ENCODE measurements at places on chromosomes 5 and 9. TPM values are rescaled to one million over a fixed set of nuclear protein-coding genes. Genes with fewer than 3 reads are reported as not detected.

GRCh38 chr5:122730037-122730436 is 44.8 kb upstream of the SNX2 start:
- no peak for DNase-seq

GRCh38 chr5:133147411-133147810 is 95.6 kb downstream of the HSPA4 start:
- no peak for DNase-seq

DNA sequence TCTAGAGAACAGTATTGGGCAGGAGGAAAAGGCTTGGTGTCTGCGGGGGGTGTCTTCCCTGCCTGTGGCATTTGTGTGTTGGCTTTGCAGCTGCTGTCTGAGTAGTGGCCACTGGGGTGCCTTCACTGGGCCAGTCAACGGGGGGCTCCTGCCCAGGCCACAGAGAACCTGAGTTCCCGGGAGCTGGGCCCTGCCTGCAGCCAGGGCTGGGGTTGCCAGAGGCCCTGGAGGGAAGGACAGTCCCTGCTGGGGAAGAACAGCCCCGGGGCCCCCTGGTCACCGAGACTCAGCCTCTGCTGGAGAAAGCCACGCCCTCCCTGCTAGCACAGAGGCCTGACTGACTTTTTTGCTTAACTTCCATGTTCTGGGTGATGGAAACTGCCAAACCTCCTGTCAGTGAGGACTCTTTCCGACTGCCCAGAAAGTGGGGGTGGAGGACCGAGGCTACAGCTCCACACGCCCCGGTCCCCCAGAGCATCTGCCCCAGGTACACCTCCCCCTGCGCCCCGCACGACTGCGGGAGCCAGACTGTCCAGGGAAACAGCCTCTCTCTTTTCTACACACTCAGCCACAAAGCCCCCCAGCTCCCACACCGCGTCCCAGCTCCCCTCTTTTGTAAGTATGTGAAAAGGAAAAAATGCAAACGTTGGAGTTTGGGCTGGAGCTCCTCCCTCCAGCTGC is 133.4 kb downstream of the DAB2IP start:
- DNase-seq = no peak

DNA sequence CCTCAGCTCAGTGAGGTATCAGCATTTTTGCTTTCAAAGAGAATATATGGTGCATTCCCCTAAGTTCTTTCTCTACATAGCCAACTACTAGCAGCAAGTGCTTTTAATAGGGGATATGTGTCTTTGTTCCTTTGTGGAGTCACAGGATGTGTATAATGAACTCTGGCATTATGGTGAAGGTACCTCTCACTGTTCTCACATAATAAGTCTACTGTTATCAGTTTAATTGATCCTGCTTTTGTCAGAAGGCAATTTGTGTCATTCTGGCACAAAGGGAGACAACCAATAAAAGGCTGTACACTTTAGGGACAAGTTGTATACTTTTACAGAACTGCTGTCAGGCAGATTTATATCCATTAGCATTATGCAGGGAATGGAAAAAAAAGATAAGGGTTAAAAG is 531.4 kb upstream of the RIOK2 start:
- no peak for DNase-seq

GRCh38 chr5:28344836-28345433 is 1306.5 kb upstream of the CDH9 start:
- no peak for DNase-seq

DNA sequence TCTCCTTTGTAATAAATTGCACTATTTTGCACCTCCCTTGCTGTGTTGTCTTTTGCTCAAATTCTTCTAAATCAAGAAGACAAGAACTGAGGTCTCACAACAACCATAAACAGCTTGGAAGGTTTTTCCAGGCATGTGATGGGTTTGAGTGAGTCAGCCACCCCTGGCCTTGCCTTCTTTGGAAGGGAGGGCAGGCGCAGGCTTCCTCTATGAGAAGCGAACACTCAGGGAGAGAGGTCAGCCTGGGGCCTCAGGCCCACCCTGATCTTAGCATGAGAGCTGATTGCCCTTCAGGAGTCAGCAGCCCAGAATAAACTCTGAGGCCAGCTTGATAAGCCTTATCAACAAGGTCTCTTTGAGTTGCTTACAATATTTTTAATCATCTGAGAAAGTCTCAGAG is 31.6 kb downstream of the S1PR3 start:
- DNase-seq = no peak

DNA sequence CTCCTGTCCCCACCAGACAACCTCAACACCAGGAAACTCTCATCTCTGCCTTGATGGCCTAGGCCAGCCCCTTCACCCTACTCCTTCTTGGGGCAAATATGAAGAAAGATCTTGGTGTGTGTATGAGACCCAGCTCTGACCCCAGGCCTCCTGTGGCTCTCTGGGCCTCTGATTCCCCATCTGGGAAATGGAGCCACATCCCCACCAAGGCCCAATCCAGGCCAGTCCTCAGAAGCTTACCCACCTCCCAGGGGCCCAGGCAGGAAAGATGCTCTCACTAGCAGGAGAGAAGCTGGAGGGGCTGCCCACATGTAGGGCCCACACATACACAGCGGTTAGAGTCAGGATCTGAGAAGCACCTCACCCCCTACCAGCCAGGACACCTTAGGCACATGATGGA is 38.9 kb downstream of the BICD2 start:
- DNase-seq = no peak

DNA sequence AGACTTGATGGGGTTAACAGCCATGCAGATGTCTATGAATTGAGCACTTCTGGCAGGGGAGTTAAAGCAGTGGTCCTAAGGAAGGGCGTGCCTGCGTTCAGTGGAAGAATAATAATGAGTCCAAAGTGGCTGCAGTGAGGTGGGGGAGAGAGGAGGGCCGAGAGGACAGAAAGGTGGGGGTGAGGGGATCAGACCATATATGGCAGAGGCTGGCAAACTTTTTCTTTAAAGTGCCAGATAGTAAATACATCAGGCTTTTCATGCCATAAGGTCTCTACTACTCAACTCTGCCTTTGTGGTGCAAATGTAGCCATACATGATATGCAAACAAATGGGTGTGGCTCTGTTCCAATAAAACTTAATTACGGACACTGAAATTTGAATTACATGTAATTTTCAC is 77.1 kb downstream of the STRBP start:
- DNase-seq = no peak

DNA sequence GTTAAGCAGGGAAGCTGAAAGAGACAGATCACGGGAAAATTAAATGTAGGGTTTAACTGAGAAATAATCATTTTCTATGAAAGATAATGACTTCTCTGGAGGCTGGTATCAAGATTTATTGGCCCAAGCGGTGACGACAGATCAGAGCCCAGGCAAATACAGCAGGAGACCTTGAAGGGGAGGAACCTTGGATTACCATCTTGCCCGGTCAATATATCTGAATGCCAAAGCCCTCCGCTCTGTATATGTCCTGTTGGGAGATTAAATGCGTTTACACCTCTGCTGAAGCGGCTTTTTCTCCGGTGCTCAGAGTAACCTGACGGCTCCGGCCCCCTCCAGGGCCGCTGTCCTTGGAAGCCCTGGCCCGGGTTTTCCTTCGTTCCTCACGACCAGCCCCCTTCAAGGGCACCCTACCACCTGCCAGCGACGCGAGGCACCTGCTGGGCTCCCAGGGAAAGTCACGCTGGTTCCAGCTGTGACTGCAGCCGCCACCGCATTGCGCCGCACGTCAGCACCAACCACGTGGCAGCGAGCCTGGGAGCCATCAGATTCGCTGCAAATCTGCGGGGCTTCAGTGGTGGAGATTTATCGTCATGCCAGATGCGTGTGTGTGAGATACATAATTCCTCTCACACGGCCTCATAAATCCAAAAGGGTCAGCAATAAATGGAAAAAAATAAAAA is 4.4 kb upstream of the QSOX2 start:
- no peak for DNase-seq

DNA sequence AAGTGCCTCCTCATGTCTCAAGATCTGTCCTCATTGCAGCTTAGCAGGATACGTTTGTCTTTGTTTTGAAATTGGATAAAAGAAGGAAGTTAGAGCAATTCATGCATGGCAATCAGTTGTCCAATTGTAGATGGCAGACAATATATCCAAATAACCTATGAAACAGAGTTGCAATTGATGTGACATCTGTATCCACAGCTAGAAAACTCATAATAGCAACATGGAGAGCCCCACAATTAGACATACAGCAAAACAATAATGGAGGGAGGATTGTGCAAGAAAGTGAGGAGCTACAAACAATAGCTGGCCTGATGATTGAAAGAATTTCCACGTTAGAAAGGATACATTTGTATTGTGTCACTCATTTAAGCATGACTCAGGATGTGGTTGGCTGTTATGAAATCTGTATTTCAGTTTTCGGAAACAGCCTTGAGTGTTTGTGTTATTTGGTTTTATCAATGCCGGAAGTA is 132.0 kb downstream of the FAM174A start:
- DNase-seq = peak; percentile 33

- DNase-seq = no peak
These were observed 10.9 kb downstream of the HABP4 start for GRCh38 chr9:96460882-96461281.

DNA sequence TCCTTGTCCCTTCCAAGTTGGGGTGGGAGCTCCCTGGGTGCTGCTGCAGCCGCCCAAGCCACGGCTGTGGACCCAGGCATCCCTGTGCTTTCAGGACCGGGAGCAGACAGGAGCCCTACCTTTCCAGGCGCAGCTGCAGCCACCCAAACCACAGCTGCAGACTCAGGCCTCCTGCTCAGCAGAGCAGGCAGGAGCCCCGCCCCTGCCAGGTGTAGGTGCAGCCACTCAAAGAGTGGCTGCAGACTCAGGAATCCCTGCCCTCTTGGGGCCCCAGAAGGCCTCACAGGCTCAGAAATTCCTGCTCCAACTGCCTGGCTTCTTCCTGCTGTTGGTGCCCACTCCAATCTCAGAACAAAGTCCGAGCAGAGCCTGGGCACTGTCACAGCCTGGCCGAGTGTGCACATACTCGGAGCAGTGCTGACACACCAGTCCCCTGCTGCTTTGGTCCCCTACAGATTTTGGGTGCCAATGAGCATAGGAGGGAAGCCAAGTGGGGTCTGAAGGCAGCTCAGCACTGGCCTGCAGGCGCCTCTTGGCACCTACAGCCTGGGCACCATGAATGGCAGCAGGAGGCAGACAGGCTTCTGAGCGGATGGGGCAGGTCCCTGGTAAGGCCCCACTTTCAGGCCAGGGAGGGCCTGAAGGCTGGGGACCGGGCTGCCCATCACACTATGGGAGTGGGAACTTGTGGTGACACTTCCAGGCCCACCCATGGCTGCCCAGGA is 6.0 kb upstream of the TESK1 start:
- no peak for DNase-seq

GABRA1 gene
- not detected for total RNA-seq

LCN15 gene
- not detected for total RNA-seq

SARDH gene
- 3.4 TPM for total RNA-seq

GRCh38 chr9:113631137-113631765 is 167.7 kb downstream of the RGS3 start:
- no peak for DNase-seq

DMRTA1 gene
- 1.8 TPM for total RNA-seq

PSAT1 gene
- total RNA-seq = 22.7 TPM

GRCh38 chr5:150304481-150305081 is 1.9 kb upstream of the ARSI start:
- no peak for DNase-seq

DNA sequence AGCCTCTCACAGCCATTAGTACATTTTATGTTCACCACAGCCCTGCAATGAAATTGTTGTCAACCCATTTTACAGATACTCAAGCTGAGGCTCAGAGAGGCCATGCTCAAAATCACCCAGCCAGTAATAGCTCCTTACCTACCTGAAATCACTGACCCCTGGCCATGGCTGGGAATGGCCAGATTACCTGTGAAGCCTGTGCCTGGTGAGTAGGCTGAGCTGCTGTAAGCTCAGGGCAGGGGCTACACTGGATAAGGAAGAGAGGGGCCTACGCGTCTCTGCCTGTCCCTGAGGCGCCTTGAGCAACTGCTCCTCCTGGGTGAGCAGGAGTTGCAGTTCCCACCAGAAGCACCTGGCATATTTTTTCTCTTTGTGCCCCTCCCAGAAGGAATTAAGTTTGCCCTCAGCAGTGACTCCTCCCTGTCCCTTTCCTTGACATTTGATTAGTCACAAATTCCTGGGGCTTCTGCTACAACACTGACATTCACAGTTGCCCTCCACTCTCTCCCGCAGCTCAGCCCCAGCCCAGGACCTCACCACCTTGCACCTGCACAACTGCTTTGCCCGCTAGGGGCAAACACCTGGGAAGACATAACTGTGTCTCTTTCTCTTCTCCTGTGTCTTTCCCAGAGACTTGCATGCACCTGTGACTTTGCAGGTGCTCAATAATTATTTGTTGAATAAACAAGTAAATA is 5.7 kb downstream of the CLTB start:
- DNase-seq = no peak

DNA sequence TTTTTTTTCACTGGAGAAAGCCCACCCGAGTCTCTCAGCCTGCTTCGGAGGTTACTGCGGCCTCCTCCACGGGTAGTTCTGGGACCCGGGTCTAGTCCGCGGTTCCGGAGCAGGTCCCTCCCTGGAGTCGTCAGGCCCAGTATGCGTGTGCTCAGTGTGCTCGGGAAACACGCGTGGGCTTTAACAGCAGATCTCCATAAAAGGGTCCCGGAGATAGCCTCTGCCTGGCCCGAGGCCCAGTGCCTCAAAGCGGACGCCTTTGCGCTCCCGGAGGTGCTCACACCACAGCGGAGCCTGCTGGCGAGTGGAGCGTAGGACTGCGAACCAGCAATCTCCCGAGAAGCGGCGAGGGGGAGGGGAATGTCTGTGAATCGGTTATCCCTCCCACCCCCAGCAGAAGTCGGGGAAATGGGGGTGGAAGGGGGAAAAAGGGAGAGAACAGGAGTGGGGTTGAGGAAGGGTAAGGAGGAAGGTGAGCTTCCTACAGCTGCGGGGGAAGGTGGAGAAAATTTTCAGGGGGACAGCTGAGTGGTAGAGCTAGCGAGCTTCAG is 28.7 kb downstream of the CDKN2A start:
- DNase-seq = no peak

DNA sequence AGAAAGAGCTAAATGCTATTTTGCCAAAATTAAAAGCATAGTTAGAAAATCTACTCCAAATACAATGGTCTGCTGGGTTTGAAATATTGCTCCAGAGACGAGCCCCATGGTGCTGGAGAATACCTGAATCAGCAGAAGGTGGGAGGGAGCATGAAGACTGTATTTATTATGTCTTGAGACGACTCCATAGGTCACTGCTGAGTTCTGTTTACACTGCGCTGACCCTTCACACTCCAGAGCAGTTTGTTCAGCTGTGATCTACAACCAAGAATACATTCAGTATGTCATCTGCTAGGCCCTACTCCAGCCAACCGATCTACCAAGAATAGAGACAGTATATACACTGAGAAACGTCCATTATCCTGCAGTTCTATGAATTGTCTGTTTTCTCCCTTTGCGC is 150.5 kb downstream of the TLE1 start:
- no peak for DNase-seq

- DNase-seq = no peak
These were observed 29.8 kb upstream of the RPL26L1 start for GRCh38 chr5:172929371-172929838.

ACOT12 gene
- total RNA-seq = not detected

SGCD gene
- total RNA-seq = 0.05 TPM

DNA sequence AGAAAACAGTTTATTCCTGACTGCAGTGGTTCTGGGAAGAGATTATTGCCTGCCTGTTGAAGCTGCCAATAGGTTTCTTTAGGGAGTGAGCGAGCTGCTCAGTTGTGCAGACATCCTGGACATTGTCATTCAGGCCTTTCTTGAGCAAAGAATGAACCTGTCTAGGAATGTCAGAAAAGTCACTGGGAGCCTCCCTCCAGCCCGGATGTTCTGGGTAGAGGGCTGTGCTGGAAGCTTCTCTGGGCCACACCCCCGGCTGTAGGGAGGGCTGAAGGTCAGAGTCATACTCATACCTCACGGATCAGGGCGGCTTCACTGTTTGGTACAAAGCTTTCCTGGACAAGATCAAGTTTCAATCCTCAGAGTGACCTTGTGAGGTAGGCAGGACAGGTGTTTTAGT is 33.4 kb upstream of the TBC1D2 start:
- DNase-seq = no peak

Measured in glomerular endothelial cell (primary cell).